Stimulated activated CD4-positive, alpha-beta T cell treated with anti-CD3 and anti-CD28 coated beads, TNF-alpha, amount 100 ng/mL, for 24 hours (primary cell): ENCODE measurements at places on chromosomes 5 and 9.

GRCh38 chr5:58071566-58071965 lies 388.3 kb downstream of the PLK2 start:
- DNase-seq = no peak

DNA sequence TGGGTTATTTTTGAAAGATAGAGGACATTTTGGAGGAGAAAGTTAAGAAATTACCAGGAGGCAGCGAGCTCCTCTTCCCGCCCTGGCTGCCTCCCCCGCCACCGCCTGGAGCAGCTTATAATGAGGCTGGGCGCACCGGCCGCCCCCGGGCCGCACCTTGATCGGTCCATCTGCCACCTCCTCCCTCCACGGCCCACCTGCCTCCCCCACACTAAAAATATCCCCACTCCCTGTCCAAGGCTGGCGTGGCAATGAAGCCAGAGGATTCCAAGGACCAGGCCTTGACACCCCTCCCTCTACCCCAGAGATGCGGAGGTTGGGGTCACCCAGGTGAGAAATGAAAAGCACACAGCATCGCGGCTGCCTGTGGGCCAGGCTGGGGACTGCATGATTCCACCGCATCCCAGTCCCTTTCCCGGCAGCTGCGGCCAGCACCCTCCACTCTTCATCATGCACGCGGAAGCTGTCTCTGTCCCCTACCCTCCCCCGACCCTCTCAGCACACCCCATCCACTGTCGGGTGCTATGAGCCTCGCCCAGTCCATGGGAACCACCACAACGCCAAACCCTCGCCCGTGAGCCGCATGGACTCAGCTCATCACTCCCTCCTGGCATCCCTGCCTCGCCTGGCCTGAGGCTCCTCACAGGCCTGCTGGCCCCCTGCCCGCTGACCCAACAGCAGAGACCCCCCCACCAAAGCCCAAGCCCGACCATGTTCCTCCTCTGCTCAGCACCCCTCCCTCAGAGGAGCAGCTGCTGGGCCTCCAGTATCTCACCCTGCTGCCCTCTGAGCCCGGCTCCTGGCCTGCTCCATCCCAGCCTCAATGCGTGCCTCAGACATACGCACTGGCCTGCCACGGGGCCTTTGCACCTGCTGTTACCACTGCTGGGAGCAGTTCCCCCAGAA lies 50.0 kb downstream of the SARDH start:
- no peak for DNase-seq

DNA sequence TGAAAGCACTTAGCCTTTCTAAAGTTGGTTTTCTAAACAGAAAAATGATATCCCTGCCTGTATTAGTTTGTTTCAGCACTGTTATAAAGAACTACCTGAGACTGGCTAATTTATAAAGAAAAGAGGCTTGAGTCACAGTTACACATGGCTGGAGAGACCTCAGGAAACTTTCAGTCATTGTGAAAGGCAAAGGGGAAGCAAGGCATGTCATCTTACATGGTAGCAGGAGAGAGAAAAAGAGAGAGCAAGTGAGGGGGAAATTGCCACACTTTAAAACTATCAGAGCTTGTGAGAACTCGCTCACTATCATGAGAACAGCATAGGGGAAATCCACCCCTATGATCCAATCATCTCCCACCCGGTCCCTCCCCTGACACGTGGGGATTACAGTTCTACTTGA lies 64.9 kb downstream of the FAM170A start:
- DNase-seq = no peak

- DNase-seq = no peak
These were observed 18.1 kb downstream of the LRRC70 start for GRCh38 chr5:62596691-62597090.

GRCh38 chr9:677461-678097 lies 163.9 kb upstream of the DMRT1 start:
- DNase-seq = no peak

GRCh38 chr5:72653586-72653985 lies 146.4 kb upstream of the ZNF366 start:
- DNase-seq = no peak

GRCh38 chr5:64742411-64742810 lies 26.1 kb downstream of the SREK1IP1 start:
- no peak for DNase-seq

DNA sequence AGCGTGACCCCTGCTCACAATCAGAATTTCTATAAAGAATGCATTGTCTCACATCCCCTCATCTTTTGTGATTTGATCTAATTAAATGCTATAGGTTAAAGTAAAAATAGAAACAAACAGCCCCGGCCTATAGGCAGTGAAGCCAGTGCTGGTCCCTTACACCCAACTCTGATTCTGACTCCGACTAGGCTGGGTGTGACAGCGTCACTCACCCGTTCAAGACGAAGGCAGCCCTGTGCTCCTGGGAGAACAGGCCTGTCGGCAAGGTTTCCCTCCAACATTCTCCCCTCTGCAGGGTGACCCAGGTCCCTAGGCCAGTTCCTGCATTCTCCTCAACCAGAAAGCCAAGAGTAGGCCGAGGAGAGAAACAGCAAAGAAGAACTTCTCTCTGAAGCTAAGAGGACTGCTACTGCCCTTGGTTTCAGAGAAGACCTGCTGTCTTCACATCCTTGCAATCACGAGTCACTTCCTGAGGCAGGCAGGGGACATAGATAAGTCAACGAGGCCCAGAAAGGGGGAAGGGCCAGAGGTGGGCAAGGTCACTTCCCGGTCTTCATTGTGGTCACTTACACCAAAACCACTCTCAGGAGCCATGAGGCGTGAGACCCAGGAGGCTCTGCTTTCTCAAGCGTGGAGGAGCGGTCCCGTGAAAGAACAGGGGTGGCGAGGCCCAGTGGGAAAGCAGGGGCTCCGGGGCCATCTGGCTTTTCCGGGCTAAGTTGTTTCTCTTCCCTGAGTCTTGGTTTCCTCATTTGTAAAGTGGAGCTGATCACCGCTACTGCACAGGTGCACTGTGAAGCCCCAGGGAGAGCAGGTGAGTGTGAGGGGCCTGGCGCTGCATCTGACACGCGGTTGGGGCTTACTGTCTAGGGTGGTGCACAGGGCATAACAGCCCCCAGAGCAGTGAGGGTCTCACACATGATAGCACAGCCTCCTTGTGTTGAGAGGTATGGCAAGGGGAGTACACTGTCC lies 200.8 kb downstream of the CRB2 start:
- no peak for DNase-seq

- no peak for DNase-seq
These were observed 38.9 kb upstream of the SLIT3 start for GRCh38 chr5:169339869-169340268.

DNA sequence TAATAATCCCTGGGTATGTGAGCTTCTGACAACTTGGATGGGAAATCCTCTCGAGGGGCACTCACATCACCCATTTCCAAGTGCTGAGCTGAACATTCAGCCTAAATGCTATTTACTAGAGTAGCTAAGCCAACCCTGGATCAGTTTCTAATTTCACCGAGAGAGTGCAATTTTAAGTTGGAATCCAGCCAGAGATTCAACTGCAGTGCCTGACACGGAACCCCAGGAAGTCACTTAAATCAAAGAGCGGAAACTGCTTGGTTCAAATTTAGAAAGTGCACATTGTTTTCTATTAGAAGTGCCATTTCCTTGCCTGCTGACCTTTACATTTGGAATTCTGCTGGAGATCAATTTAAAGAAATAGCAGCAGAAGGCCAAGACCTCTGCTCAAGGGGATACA lies 8.8 kb downstream of the SPRY4 start:
- DNase-seq = no peak

DNA sequence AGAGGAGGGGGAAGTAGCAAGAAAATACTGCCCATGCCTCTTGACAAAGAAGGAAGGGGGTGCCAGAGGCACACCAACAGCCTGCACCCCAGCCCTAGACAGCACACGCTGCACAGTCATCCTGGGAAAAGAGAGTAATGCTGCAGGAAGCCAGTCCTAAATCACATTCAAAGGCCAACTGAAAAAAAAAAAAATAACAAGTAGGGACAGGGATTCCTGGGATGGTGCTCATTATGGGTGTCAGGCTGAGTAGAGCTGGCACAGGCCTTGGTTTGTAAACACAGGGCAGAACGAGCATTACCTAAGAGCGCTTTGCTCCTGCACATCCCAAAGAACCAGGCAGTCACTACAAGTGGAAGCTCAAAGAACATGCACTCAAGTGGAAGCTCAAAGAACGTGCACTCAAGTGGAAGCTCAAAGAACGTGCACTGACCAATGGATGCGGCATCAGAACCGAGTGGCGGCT lies 7.8 kb downstream of the RAPGEF1 start:
- DNase-seq = no peak

GRCh38 chr9:89480825-89481537 lies 16.9 kb downstream of the SEMA4D start:
- DNase-seq = no peak

DNA sequence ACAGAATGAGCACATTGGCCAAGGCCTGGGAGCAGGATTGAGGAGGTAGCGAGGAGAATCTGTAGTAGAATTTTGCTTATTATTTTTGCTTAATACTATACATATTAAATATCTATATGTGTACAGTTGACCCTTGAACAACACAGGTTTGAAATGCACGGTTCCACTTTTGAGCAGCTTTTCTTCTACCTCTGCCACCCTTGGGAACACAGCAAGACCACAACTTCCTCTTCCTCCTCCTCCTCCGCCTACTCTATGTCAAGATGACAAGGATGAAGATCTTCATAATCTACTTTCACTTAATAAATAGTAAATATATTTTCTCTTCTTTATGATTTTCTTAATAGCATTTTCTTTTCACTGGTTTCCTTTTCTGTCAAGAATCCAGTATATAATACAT lies 541.4 kb downstream of the KCTD16 start:
- no peak for DNase-seq

DNA sequence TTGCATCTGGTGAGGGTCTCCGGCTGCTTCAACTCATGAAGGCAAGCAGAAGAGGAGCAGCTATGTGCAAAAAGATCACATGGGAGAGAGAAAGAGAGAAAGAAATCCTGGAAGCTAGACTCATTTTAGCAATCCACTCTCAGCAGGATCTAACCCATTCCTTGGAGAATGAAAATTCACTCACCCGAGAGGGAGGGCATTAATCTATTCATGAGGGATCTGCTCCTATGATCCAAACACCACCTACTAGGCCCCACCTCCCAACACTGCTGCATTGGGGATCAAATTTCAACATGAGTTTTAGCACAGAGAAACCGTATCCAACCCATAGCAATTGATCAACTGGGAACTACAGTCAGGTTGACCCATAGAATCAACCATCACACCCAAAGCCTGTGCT lies 98.1 kb upstream of the SV2C start:
- no peak for DNase-seq

GRCh38 chr9:69816735-69817134 lies 3.9 kb upstream of the CFAP95 start:
- no peak for DNase-seq

DNA sequence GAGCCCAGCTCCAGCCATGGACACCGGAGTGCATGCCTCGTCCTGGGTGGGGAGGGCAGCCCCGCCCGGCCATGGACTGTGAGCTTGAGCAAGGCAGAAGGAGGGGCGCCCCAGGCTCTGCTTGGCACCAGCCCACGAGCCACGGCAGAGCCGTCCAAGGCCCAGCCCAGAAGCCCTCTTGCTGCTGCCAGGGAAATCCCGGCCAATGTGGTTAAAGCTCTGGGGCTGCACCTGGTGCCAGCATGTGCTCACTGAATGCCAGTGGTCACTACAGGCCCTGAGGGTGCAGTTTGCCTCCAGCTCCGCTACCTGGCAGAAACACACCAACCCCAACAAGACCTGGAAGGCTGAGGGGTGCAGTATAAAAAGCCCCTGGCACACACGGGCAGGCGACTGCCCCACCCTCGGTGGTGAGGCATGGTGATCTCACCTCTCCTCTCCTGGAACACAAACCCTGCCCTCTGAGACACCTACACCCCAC lies 11.8 kb downstream of the BRD3 start:
- DNase-seq = no peak

DNA sequence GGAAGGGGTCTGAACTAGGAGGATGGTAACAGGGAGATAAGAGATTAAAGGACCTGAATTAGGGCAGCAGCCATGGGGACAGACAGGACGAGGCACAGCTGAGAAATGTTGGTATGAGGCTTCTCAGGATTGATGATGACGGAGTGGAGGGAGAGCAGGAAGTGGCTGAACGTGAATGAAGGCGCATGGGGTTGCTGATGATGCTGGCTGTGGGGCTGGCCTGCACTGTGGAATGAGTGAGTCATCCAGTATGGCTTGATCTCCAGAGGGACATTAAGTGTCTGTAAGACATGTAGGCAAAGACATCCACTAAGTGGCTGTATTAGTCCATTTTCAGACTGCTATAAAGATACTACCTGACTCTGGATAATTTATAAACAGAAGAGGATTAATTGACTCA lies 256.4 kb downstream of the ICE1 start:
- no peak for DNase-seq

GRCh38 chr9:37374892-37375291 lies 47.6 kb upstream of the GRHPR start:
- DNase-seq = no peak

DNA sequence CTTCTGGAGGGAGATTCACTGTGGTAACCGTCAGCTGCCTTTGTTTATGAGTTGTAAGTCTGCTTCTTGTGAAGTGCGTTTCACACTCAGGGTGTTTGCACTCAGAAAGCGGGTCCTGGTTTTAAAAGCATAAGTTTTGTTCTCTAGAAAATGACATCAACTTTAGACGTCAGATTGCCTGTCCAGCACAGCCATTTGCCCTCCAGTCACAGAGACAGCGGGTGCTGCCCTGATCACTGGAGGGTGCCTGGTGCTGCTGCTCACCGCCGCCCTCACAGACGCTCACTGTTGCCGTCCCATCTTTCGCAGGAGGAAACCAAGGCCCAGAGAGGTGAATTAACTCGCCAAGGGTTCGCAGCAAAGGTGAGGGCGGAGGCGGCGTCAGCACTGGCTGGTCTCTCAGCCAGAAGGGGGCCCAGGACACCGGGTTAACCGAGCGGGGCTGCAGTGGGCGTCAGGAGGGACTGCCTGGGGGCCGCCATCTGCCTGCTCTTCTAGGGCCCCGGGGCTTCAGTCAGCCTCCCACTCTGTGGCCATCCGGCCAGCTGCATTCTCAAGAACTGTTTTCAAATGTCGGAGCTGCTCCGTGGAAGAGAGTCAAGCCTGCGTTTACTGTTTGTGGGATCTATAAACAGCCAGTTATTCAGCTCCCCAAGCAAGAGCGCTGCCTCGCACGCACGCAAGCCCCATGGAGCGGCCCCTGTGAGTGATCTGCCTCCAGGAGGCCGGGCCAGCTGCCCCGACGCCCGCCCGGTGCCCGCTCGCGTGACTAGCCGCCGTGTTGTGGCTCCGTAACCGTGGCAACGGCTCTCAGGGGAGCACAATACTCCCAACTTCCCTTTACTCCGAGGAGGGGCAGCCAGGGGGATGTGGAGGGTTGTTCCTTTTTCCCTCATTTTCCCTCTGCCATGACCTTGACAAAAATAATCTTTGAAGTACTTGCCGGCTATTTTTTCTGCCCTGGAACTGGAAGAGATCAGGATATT lies 43.4 kb upstream of the EXOC3 start:
- peak; percentile 28 for DNase-seq

- DNase-seq = no peak
These were observed 280.0 kb downstream of the GAS1 start for GRCh38 chr9:86667307-86667706.

- DNase-seq = no peak
These were observed 79.2 kb downstream of the DOCK2 start for GRCh38 chr5:169716287-169716686.

- DNase-seq = no peak
These were observed 98.5 kb downstream of the CACNA1B start for GRCh38 chr9:137975936-137976565.
